ENCODE measurements at places on chromosomes 16 and 17.

GRCh38 chr16:49754495-49755312 is 101.2 kb downstream of the ZNF423 start:
- DNase-seq: no peak

DNA sequence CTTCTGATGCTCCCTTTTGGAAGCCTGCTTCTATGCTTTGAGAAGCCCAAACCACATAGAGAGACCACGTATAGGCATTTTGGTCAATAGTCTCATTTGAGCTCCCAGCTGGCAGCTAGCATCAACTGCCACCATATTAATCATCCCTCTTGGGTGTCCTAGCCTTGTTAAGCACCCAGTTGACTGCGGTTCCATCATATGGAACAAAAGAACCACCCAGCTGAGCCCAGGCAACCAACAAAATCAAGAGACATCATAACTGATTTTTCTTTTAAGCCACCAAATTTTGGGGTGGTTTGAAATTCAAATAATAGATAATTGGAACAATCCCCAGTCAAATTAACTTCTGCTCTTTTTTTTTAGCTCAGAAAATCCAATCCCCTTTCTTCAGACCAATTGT is 53.9 kb downstream of the HS3ST3B1 start:
- no peak for DNase-seq

DNA sequence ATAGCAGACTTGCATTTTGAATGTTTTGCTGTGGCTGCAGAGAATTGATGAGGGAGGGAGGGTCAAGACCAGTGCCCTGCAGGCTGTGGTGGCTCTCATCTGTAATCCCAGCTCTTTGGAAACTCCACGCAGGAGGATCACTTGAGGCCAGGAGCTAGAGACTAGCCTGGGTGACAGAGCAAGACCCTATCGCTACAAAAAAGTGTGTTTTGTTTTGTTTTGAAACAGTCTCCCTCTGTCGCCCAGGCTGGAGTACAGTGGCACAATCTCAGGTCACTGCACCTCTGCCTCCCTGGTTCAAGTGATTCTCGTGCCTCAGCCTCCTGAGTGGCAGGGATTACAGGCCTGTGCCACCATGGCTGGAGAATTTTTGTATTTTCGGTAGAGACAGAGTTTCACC is 1.9 kb upstream of the UBE2G1 start:
- DNase-seq: no peak

GRCh38 chr17:29929533-29930408 is at the start of gene SSH2:
Gene SSH2, minus strand, starts transcription at chr17:29930228. Its CDS starts 228 bp downstream, at chr17:29930000.
- peak; percentile 75 for DNase-seq

DNA sequence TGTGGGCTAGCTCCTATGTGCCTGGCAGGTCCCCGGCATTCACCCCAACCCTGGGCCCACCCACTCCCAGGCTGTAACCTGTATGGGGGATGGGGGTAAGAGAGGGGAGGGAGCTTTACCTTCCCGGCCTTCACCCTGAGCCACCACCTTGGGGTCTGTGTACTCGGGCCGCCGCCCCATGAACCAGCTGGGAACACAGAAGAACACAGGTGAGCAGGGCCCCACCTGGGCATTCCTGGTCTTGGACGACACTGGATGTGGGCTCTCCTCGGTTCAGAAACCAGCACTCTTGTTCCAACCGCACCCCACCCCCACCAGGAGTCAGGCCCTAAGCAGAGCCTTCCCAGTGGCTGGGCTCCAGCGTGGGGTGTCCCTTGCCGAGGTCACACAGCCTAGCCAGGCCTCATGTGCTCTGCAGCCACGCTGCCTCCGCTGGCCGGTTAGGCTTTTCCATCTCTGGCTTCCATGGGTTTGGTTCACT is 18.8 kb downstream of the B9D1 start:
- no peak for DNase-seq

DNA sequence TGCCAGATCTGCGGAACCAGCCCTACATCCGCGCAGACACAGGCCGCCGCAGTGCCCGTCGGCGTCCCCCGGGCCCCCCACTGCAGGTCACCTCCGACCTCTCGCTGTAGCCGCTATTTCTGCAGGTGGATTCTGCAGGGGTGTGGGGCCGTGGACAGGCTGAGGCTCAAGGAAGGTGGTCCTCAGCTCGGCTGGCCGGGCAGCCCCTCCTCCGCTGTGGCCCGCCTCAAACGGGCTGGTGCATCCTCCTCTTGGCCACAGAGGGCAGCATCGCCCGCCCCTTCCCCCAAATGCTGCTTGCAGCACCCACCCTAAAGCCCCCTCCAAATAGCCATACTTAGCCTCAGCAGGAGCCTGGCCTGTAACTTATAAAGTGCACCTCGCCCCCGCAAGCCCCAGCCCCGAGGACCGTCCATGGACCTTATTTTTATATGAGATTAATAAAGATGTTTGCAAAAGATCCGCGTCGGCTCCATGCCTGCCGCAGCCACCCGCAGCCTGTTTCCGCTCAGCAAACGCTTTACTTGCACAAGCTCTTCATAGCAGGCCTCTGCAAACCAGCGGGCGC is 14.9 kb downstream of the SPATA32 start:
- peak; percentile 64 for DNase-seq

- no peak for DNase-seq
Measured at GRCh38 chr16:19236561-19237209, 48.8 kb upstream of the CLEC19A start.

- DNase-seq: no peak
Measured at GRCh38 chr16:80142281-80142680, 398.5 kb upstream of the DYNLRB2 start.

- peak; percentile 1 for DNase-seq
Measured at GRCh38 chr17:12545877-12546513, 119.7 kb upstream of the MYOCD start.

DNA sequence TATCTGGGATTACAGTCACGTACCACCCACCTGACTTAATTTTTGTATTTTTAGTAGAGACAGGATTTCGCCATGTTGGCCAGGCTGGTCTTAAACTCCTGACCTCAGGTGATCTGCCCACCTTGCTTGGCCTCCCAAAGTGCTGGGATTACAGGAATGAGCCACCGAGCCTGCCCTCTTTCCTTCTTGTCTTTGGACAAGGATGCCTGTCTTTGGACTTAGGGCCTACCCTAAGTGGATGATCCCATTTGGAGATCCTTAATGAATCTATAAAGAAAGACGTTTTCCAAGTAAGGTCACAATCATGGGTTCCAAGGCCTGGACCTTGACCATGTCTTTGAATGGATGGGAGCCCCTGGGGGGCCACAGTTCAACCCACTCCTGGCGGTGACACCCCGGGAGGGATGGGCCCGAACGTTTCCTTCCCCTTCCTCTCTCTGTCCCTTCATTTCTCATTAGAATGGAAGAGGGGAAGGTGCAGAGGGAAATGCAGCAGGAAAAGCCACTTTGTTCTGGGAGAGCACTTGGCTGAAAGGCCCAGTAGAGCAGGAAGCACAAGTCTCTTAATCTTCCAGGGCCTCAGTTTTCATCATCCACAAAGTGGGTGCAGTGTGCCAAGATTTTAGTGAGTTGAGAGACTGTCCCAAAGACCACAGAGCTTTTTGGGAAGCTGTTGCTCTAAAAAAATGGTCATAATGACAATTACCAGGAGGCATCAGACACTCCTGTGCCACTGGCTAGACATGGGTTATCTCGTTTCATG is 353.3 kb downstream of the SEC14L1 start:
- DNase-seq: no peak

DNA sequence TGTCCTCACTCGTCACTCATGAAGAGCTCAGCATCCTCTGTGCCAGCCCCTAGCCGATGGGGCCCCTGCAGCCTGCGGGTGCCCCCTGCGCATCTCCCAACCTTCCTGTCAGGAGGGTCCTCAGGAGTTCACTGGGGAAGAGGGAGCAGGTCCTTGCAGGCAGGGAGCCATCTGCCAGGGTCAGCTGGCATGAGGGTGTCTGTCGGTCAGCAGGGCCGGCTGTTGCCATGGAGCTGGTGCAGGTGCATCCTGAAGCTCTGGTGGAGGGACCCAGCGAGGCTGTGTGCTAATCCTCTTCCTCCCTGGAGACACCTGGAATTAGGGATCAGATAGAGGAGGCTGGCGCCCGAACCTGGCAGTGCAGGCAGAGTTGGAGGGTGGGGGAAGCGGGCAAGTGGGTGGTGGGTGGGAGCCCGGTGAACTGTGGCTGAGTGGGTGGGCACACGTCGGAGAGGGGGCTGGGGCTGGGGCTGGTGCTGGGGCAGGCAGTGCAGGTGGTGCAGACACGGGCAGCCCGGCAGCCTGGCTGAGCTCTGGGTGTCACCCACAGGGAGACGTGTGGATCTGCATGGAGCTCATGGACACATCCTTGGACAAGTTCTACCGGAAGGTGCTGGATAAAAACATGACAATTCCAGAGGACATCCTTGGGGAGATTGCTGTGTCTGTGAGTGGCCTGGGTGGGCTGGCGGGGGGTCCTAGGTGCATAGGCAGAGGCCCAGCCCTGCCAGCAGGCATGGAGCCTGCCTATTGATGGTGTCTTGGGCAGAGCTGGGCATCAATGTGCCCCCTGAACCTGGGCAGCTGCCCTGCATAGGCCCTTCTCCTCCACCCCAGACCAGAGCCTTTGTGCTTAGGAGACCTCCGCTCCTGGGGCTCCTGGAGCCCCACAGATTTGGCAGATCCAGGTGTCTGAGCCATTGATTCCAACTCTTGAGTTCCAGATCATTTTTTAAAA is 17.4 kb downstream of the MAP2K3 start:
- no peak for DNase-seq

DNA sequence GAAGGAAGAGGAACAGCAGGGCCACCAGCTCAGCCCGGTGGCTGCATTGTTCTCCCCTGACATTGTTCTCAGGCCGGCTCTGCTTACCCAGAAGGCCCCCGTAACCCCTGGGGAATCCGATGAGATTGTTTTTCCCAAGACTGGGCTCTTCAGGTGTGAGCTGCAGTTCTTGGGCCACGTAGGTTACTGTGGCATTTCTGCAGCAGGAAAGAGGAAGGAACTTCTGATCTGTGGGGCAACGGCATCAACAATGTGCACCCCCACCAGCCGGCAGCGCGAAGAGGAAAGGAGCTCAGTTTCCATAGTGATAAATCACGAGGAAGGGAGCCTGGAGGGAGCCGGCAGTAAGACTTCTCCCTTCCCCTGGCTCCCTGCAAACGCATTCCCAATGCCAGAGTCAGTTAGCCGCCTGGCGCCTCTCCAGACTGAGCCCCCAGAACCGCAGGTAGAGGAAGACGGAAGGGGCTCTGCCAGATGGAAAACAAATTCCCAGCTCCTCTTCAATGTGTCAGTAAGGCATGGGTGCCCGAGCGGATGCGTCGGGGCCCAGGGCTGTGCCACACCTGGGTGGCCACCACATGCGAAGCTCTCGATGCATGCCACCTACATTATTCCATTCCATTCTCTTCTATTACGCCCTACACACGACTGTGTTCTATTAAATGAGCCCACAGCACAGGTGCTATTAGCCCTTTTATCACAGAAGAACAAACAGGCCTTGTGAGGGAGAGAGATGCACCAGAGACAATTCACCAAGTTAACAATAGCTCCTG is 21.5 kb upstream of the PECAM1 start:
- DNase-seq: no peak

DNA sequence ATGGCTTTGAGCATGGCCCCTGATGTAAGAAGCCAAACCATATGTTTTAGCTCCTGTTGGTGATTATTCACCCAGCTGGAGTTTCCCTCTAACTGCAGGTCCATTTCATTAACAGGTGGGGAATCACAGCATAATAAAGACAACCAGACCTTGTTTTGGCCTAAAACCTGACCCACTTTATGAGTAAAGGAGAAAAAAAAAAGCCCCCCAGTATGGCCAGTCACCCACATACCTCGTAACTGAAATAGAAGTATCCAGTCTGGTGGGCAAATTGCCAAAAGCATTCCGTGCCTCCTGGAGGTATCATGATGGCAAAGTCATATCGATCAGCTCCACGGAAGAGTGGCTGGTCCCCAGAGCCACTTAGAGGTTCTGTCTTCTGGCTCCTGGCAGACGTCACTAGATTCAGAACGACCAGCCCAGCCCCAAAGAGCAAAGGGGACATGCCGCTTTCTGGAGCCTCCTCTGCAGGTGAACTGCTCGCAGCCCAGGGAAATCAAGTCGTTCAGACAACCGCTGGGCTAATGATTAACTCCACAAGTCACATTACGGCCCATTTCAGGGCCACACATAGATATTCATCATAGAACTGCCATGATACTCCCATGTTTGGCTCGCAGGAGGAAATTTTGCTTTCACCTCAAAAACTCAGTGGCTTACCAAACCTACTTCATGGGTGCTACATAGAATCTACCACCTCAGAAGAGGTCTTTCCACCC is at the start of gene TMED6:
TSS of gene TMED6 (minus strand) at position 478 of the 719 bp plus-strand sequence. CDS start at position 445, 33 bp downstream.
- no peak for DNase-seq

DNA sequence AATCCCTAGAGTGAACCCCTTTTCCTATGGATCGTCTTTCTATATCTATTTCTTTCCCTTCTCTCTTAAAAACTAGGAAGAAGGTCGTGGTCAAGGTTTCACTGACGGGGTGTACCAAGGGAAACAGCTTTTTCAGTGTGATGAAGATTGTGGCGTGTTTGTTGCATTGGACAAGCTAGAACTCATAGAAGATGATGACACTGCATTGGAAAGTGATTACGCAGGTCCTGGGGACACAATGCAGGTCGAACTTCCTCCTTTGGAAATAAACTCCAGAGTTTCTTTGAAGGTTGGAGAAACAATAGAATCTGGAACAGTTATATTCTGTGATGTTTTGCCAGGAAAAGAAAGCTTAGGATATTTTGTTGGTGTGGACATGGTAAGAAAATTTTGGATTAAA is 9.6 kb downstream of the CYLD start:
- DNase-seq: no peak

- no peak for DNase-seq
Measured at GRCh38 chr16:57289391-57290257, 5.2 kb upstream of the PLLP start.

DNA sequence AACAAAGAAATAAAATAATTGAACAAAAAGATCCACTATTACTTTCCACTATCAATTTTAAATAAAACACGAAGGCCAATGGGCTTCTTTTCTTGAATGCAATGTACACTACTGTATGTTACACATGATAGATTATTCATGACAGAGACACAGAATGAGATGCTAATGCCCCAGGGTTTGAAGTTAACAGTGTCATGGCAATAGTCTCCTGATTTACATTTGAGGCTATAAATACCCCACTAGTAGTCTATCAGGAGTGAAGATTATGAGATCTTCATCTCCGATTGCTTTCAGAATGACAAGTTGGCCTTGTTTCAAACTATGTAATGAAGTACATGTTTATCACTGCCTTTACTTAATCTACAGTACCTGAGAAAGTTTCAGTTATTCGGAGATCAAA is 84.4 kb downstream of the RPGRIP1L start:
- DNase-seq: no peak

Data from NCI-H2081 (cell line).